Glutamatergic neuron (in vitro differentiated cells): ENCODE measurements at places on chromosomes 1 and 21.

- DNase-seq, result no peak
Observed at GRCh38 chr1:34671887-34672286, 83.0 kb upstream of the GJB5 start.

DNA sequence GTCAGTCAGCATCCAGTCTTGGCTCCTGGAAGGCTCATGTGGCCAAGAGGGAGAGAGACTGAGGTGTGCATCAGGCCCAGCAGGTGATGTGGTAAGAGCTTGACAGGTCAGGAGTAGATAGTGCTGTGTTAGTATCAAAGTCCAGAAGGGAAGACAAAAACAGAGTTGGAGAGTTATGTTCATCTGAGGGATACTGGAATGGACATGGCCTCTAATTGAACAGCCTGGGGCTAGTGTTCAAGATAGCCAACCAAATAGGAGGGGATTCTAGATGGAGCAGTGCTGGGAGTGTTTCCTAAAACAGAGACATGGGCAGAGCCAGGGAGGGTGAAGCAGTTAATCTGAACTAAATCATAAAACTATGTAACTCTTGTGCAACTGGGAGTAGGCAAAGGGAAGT lies 120.7 kb upstream of the MARK1 start:
- no peak for DNase-seq

- DNase-seq, result no peak
Observed at GRCh38 chr1:23422941-23423340, 1.6 kb downstream of the TCEA3 start.

- no peak for DNase-seq
Observed at GRCh38 chr1:201110616-201111015, 1.6 kb downstream of the CACNA1S start.

DNA sequence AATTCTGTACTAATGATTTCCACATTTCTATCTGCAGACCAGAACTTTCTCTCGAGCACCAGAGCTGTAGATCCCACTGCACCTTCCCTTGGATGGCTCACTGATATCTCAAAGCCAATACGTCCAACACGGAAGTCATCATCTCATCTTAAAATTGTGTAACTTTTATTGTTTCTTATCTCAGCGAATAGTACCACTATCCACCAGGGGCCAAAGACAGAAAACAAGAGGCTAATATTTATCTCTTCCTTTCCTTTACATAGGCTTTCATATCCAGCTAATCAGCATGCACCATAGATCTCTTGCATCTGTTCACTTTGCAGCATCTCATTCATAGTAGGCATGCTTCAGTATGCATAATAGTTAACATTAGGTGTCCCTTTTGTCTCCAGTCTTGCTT lies 303.6 kb downstream of the PTPRC start:
- DNase-seq, result no peak

DNA sequence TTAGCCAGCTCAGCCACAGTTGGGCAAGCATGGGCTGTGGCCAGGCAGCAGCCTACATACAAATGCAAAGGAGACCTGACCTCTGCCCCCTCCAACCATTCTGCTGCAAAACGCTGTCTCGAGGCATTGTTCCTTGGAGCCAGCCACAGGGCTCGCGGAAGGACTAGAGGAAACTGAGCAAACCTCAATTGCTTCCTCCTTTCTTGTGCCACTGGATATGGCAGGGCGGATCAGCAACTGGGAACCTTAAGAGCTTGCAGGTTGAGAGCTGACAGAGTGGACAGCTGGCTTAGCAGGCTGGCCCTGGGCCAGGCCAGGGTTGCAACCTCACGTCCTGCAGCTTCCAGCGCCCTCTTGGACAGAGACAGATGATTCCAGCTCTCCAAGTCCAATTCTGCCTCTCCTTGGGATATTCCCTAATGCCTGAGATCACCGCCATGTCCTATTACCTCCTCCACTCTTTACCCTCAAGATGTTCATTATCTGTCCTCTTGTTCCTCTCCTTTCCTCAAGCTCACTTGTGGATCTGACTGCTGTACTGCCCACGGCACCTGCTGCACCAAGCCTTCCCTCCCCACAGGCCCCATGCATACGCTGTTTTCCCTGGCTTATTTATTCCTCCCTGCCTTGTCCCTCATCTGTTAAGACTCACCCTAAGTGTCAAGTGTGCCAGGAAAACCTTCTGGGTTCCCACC lies 67.5 kb downstream of the SDC3 start:
- no peak for DNase-seq

GRCh38 chr1:105343317-105343716 lies 1593.6 kb downstream of the AMY1C start:
- no peak for DNase-seq

GRCh38 chr1:40036574-40036973 lies 4.0 kb upstream of the CAP1 start:
- no peak for DNase-seq

DNA sequence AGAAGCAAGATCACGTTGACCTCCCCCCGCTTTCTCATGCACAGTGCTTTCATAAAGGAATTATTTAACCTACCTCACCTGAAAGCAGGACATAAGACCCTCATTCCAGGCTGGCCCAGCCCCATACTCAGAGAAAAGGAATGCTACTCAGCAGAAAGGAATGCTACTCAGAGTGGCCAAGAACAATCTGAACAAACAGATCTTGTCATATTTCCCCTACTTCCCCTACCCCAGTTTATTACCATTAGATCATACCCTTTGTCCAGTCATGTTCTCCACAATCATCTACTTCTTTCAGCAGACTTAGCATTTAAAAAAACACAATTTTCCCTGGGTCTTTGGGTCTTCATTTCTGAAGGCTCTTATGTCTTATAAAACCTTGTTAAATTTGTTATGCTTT lies 89.8 kb downstream of the SLC16A1 start:
- DNase-seq, result no peak

DNA sequence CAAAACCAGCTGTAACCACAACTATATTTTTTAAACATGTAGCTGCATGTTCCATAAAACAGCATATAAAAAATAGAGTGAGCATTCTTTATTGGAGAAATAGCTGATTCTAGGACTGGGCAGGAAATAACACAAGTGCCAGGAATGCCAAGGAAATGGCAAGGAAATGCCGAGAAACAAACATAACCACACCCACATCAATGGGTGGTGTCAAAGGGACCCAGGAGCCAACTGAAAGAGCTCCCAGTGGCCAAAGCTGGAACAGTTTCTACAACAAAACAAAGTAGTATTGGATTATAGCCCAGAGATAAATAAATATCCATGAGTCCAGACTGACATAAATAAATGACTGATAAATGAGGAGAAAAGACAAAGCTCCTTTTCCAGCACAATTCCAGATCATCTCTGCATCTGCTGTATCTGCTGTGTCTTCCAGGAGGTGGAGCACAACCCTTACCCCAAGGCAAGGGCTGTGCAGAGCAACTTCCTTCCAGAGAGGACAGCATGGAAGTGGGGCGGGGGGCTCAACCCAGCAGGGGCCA lies 28.1 kb downstream of the ADARB1 start:
- DNase-seq, result no peak

GRCh38 chr1:243471754-243472745 lies 216.2 kb downstream of the SDCCAG8 start:
- DNase-seq, result no peak

DNA sequence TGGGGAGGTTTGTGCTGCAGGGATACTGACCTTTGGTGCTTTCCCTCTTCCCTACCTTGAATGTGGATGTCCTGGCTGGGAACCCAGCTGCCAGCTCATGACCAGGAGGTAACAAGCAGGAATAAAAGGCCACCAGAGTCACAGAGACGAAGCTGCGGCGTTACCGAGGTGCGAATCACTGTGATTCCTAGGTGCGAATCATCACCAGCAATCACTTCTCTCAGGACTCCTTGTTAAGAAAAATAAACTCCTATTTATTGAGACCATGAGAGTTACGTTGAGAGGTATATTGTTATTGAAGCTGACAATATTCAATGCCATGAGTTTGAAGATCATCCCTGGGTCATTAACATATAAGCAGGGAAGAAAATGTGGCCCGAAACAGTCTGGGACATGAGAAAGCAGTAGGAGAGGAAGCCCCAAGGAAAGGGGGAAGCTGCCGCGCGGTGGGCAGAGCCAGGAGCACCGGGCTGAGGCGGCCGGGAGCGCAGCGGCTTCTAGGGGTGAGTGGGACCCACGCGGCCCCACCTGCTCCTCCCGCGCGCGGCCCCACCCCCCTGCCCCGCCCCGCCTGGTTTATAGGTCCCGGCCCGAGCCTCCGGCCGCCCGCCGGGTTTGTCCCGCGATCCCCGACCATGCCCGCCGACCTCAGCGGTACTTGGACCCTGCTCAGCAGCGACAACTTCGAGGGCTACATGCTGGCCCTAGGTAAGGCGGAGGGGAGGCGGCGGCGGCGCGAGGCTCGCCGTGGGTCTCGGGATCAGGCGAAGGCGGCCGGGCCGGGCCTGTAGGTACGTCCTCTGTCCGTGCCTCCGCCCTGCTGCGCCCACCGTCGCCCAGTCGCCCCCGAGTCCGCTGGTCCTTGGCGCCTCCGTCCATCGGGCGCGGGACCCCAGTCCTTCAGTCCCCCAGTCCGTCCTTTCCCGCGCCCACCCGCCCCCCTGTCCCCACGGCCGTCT lies at the start of gene RBP7:
TSS of gene RBP7 (plus strand) at position 605 of the 959 bp plus-strand sequence. CDS start at position 636, 31 bp downstream.
- DNase-seq, result peak; percentile 39

GRCh38 chr1:192812420-192813209 lies 3.8 kb downstream of the RGS2 start:
- DNase-seq, result no peak

GRCh38 chr1:40948741-40949443 lies 30.6 kb upstream of the CTPS1 start:
- DNase-seq, result peak; percentile 74

DNA sequence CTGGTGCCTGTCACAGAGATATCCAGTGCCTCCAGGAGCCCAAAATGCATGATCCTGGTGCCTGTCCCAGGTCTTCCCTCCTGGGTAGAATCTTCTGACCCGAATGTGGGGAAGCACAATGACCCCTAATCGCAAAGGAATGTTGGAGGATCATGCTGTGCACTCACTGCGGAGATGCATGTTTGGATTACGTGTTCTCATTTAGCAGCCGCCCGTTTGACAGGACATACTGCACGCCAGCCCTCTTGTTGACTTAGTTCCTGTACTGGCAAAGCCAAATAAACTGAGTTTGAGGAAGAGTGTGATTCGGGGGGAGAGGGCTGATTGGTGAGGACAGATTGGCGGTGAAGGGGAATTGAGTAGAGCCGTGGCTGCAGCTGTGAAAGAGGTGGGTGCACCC lies 85.9 kb upstream of the SIM2 start:
- no peak for DNase-seq

GRCh38 chr1:161128591-161129420 lies 3.7 kb downstream of the DEDD start:
- DNase-seq, result no peak

DNA sequence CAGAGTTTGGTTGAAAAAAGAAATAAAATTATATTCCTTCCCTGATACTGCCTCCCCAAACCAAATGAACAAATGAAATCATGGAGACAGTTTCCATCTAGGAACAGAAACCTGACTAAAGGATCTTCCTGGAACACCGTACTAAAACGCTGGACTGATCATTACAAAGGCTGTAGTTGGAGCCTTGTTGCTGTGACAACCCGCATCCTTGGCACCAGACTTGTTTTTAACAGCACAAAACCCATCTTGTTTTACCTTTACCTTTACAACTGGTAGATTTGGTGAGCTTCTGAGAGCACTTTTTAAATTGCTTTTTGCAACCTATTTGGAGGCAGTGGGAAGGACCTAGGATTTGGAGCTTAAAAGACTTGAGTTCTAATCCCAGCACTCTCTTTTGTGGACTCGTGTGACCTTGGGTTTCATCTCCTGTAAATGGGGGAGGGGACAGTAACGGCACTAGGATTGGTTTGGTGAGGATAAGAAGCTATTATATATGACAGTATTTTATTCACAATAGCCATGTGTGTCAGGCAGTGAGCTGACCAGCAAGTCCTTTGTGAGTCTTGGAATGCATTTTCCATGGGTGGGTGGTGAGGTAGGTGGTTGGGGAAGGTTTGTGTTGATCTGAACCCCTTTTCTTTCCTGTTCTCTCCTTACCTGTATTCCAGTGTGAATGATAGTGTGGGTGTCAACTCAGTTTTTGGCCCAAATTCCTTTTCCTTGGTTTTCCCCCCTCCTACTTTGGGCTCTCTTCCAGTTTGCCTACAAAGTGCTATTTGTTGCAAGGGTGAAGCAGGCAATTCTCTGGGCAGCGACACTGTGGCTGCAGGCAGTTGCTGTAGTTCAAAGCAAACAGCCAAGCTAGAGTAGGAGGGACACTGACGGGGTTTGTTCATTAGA lies 12.6 kb downstream of the LRRC8D start:
- no peak for DNase-seq

GRCh38 chr1:158458263-158458662 lies 3.4 kb upstream of the OR10K1 start:
- DNase-seq, result no peak

GRCh38 chr1:212229654-212230053 lies 55.6 kb upstream of the PPP2R5A start:
- DNase-seq, result no peak

GRCh38 chr1:23599125-23599524 lies 39.8 kb upstream of the ID3 start:
- no peak for DNase-seq

GRCh38 chr1:162275622-162276175 lies 101.0 kb downstream of the SPATA46 start:
- no peak for DNase-seq

DNA sequence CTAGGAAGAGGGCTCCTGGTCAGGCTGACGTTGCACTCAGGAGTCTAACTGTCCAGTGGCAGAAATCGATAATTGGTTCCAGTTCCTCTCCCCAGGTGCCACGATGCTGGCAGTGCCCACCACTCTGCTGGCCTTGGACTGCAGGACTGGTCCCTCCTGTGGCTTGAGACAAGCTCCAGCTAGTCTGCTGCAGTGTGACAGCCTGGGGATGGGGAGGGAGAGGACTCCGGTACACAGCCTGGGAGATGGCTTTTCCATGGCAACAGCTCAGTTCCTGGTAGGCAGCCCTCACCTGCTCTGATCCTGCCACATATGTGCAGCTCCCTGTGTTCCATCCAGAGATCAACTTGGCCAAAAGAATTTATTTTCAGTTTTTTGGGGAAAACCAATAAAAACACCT lies 239.3 kb downstream of the KCNJ6 start:
- no peak for DNase-seq

DNA sequence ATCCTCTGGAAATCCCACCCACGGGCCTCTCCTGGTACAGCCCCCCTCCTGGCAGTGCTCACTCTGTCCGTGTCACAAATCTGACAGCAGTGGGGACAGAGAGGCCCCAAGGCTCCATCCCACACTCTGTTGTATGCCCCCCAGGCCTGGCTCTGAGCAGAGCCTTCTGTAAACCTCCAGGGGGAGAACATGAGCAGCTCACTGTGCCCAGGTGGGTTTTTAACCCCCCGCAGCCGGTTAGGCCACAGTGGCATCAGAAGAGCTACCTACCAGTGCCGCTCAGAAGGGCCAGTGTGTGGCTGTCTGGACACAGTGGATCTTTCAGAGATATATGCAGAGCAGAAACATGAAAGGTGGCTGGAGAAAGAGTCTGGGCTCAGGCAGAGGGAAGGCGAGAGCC lies 12.0 kb upstream of the GPR153 start:
- DNase-seq, result no peak
